ENCODE measurements at places on chromosomes 11 and 22.

- no peak for DNase-seq
These were observed 75.1 kb upstream of the SESN3 start for GRCh38 chr11:95306123-95306522.

DNA sequence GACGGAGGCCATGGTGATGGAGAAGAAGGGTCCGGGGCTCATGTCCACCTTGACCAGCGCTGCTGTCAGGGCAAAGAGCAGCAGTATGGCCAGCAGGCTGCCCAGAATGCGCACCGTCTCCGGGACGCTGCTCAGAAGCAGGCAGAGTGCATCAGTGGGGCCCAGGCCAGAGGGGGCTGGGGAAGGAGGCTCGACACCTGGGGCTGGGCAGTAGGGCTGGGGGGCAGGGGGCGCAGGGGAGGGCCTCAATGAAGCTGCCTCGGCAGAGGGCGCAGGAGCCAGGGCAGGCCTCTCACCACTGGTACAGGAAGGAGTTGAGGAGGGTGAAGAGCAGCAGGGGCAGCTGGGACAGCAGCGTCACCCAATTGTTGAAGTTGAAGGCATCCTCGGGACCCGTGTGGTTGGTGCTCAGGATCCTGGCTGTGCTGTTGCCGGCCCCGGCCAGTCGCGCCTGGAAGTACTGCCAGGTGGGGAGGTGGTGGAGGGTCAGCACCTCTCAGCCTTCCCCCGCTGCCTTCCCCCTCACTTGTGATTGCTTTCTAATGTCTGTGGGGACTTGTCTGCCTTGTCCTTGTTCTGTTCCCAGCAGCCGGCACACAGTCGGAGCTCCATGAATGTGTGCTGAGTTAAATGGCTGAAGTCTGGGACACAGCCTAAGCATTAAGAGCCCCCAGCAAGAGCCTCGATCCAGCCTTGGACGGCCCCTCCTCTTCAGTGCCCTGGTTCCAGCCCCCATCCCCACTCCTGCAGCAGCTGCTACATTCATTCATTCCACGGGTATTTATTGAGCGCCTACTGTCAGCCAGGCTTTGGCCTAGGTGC, 2.3 kb downstream of the SLC29A2 start:
- DNase-seq: no peak

DNA sequence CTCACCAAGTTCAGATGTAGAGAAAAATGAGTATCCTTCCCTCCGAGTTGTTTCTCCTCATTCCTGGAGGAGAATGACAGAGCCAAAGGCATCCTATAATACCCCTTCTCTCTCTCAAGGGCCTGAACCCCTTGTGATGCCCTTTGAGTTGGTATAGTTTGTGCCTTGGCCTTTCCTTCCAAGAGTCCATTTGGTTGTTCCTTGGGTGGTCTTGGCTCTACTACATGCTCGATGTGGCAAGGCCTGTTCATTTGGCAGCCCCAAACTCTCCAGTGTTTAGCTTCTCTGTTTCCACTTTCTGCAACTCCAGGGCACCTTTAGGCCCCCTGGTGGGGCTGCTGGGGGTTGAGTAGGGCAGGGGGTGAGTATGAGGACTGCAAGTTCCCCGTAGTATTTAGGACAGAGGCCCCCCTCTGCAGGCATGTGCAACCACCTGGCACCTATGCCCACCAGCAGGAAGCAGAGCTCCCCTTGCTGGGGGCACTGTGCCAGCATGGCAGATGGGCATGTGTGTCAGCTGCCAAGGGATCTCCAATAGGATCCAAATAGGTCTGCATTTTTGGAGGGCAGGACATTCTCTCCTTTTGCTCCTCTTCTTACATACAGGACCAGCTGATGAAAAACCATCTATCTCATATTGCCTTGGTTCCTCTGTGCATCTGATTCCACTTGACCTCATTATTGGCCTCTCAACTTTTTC, 217.2 kb upstream of the CADM1 start:
- no peak for DNase-seq

DNA sequence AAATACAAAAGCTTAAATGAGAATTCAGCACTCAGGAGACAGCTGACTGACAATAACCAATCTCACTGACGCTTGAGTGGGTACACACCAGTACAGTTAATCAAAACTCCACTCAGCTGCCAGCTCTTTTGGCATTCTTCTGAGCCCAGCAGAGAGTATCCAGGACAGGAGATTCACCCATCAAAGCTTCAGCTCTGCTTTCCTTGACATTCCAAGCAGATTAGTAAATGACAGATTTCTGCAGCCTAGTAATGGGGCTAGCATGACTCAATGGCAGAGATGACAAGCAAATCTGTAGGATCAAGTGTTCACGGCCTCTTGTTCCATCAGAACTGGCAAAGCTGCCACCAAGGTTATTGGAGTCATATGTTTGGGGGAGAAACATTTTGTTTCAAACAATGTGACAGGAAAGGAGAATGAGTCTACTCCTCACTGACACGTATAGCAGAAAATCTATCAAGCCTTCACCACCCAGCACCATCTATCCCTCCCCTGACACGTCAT, 420.0 kb downstream of the DYNC2H1 start:
- no peak for DNase-seq

DNA sequence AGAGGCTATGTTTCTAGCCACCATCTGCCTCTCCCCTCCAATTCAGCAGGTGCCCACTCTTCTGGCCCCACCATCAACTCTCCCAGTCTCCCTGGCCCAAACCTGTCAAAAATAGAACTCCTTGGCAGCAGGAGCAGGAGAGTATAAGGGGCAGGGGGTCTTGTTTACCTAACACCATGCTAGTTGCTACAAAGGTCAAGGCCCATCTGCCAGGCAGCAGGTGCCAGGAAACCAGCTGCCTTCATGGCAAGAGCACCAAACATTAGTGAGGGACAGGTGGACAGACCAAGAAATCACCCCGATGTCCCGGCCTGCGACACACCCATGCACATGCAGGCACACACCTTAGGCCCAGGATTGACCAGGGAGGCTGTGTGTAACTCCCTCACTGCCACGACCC, 387.9 kb downstream of the BUD13 start:
- DNase-seq: no peak

DNA sequence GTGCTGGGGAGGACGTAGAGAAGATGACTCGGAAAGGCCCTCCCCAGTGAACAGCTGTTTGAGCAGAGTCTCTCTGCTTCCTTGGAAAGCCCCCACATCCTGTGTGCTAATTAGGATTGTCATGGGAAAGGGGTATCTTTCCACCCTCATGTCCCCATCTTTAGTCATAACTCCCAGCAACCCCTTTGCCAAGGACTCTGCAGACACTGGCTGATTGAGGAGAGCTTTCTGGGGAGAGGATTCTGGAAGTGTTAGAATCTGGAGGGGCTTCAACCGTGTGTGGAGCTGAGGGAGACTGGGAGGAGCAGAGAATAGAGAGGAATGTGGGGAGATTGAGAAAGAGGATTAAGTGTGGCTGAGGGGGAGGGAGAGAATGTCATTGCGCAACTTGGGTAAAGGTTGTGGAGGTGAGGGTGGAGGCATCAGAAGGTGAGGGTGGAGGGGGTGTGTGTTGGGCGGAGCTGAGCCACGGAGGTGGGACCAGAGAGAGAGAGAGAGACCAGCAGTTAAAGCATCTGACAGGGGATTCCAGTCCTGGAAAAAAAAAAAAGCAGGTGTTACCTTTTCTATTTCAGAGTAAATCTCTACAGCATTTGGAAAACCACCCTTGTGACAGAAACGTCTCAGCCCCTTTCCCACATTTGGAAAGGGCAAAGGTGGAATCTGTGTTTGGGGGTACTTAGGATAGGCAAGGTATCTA, 2.2 kb downstream of the DTX4 start:
- no peak for DNase-seq

DNA sequence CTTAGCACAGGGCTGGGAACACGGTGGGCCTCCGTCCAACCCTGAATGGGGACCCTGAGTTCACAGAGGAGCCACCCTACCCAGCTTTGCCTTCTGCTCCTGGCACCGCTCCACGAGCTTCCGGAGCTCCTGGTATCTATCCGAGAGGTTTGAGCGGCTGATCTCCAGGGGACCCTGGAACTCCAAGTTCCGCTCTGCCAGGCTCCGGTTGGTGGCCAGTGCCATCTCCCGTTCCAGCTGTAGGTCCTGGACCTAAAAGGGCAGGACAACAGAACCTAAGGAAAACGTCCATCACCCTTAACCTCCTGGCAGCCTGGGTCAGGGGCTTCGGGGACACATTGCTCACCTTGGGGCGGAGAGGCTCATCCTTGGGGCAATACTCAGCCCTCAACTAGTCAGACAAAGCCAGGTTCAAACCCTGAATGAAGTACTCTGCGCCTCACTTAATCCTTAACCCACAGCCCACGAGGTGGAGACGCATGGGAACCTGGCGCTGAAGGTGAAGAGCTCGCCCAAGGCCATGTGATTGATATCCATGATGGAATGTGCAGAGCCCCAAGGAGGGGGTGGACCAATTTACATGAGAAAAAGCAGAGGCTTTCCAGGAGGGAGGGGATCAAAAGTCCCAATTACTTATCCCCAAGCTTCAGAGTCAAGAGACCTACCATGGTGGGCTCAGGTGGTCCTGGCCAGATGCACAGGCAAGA, 27.1 kb downstream of the VPS37C start:
- DNase-seq: no peak

DNA sequence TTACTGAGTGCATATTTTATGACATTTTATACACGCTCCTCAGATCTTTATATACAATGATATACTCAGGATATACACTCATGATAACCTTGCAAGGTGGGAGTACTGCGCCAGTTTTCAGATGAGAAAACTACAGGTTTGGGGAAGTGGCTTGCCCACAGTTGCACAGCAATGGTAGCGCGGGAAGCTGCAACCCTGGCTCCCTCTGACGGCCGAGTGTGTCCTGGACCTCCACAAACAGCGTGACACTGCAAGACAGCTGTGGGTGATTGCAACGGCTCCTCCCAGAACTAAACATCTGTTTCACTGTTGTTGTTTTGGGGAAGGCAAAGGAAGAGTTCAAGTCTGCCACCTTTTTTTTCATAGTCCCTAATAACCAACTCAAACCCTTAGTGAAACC, 47.0 kb downstream of the PACSIN2 start:
- peak; percentile 58 for DNase-seq

DNA sequence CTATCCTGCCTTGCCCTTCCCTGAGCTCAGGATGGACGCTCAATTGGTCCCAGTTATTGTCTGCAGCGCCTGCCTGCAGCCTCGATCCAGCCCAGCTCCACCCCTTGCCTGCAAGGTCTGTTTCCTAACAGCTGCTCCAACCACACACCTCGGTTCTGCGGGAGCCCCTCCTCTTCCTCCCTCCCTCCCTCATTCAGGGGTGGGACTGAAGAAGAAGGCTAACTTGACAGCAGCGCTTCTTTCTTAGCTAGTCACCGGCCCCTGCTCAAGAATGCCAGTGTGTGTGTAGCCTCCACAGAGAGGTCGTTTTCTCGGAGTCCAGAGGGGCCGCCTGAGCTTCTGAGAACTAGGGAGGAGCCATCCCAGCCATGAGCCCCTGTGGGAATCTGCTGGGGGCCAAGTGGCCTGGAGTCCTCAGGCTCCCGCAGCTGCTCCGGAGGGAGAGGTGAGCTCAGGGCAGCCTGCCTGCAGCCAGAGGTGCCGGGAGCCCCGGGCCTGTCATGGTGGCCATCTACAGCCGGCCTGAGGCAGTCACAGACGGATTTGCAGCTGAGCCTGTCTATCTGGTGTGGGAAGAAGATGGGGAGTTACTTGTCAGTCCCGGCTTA, 36.1 kb downstream of the LIMK2 start:
- peak; percentile 81 for DNase-seq

- DNase-seq: no peak
These were observed 8.6 kb downstream of the IGHMBP2 start for GRCh38 chr11:68912254-68912653.

DNA sequence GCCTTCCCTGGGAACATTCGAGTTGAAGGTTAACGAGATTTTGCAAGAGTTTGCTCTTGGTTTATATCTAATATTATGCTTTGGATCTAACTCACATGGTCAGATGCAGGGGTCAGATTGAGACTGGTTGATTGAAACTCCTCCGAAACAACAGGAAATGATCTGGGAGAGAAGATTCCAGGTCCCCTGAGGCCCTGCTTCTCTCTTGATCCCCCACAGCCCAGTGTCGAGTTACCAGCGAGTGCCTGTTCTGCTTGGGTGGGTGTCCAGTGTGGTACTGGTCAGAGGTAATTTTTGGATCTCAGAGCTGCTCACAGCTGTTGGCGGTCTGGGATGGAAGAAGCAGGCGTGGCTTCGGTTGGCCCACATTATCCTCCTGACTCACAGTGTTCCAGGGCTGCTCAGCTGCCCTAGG, 9.2 kb downstream of the FBLN1 start:
- DNase-seq: peak; percentile 82

GRCh38 chr22:19723232-19723982, at the start of gene GP1BB:
Gene GP1BB (plus strand): TSS chr22:19723539. CDS start chr22:19723570, 31 bp downstream.
- no peak for DNase-seq

DNA sequence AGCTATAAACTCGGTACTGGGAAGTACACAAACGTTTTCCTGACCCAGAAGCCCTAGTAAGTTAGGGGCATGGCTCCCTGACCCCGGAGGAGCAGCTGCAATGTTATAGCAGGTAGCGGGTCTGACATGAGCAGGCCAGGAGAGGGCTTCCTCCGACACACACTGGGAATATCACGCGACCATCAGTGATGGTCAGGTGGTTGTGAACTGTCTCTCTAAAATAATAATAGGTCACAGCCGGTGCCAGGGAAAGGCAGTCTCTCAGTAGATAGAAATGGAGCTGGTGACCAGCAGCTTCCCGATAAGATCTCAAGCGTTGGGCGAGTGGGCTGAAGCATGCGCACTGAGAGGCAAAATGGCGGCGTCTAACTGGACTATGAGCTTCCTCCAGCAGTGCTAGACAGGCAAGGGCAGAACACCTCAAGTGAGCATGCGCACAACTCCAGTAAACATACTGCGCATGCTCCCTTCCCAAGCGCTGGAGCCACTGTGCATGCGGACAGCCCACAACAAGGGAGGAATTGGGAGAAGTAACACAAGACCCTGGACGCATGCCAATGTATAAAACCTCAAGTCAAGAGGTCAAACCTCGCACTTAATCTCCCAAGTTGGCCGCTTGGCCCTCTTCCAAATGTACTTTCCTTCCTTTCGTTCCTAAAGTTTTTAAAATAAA, 22.3 kb upstream of the TESMIN start:
- DNase-seq: no peak

- peak; percentile 23 for DNase-seq
These were observed 17.0 kb upstream of the KCNJ11 start for GRCh38 chr11:17405232-17406005.

DNA sequence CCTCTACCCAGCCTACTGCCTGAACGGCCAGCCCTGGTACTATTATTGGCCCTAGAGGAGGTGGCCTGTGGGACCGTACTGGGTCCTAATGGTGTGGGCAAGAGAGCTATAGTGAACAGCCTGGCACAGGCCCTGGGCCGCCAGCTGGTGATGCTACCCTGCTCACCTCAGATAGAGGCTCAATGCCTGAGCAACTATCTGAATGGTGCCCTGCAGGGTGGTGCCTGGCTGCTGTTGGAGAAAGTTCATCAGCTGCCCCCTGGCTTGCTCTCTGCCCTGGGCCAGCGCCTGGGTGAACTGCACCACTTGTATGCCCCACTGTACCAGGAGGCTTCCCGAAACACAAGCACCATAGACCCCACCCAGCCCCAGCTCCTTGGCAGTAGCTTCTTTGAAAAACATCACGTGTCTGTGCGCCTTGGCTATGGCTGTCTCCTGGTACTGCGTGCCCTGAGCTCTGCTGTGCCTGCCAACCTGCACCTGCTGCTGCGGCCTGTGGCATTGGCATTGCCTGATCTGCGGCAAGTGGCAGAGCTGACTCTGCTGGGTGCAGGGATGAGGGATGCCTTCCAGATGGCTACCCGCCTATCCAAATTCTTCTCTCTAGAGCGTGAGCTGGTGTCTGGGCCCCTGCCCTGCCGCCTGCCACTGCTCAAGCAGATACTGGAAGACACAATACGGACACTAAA, 49.0 kb downstream of the DNHD1 start:
- DNase-seq: no peak
